ENCODE measurements at places on chromosomes 2 and 18.

GRCh38 chr2:120383631-120384340 is 37.9 kb downstream of the INHBB start:
- no peak for DNase-seq

- no peak for DNase-seq
Measured at GRCh38 chr18:79823120-79823519, 25.4 kb downstream of the KCNG2 start.

- DNase-seq = no peak
Measured at GRCh38 chr2:180705551-180705950, 274.9 kb upstream of the UBE2E3 start.

DNA sequence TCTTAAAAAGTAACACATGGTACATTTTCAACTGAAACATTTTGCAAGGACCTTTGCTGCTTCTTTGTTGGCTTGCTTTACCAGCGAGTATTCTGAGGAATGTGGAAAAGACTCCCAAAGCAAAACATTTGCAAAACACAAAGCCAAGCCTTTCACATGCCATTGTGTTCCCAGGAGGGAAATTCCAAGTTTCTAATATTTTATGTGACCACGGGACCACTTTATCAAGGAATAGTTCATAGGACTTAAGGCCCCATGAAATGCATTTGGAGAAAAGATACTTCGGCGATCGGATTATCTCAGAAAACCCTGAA is 26.2 kb downstream of the CYP27C1 start:
- DNase-seq = no peak

GRCh38 chr18:58183226-58183625 is 139.2 kb downstream of the NEDD4L start:
- no peak for DNase-seq

GRCh38 chr2:38016219-38016618 is 59.7 kb downstream of the CYP1B1 start:
- no peak for DNase-seq

DNA sequence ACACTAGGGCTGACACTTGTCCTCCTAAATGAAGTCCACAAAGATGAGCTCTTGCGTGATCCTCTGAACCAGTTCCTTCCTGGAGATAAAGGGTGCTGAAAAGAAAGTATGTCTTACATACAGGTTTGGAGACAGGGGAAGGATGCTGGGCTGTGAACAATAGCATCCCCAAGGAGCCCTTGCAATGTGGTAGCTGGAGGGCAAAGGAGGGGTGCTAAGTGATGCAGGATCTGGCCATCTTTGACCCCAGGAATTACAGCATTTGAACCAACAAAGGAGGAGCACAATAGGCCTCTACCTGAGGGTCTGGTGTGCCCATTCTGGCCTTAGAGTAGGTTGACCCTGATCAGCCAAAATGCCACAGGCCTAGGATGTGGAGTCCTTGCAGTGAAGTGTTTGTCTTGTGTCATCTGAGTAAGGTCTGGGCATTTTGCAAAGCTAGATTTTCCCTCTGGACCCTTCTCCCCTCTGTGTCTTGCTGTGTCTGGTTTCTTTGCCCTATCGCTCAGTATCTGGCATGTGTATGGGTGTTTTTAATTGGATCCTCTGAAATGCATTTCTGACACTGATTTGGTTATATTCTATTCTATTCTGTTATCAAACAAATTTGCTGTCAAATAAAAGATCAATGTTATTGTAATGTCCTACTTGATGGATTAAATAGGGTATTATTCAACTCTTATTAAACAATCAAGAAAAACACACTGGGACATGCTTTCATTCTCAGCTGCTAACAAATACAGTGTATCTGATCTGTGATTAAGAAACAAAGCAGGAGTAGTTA is 364.8 kb upstream of the MEIS1 start:
- no peak for DNase-seq

GRCh38 chr2:120528051-120528692 is 182.2 kb downstream of the INHBB start:
- no peak for DNase-seq

GRCh38 chr2:45137966-45138695 is 128.9 kb upstream of the SIX2 start:
- no peak for DNase-seq

GRCh38 chr18:61854578-61855448 is 38.0 kb downstream of the RNF152 start:
- DNase-seq = no peak

DNA sequence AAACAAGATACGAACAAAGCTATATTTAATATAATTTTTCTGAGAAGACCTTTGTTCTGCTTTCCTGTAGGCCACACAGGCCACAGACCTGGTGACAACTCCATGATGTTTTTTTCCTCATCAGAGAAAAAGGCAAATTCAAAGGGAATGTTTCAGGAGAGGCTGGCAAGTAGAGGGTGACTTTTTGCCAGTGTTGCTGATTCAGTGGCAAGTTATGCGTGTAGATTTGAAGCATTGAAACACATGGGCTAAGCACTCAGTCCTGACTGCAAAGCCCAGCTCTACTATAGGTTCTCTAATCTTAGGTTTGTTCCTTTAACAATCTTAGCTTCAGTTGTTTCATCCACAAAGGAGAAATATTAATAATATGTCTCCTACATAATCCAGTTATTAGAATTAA is 499.8 kb downstream of the SUCLG1 start:
- DNase-seq = no peak

- DNase-seq = no peak
Measured at GRCh38 chr18:23617412-23618014, 31.2 kb upstream of the NPC1 start.

DNA sequence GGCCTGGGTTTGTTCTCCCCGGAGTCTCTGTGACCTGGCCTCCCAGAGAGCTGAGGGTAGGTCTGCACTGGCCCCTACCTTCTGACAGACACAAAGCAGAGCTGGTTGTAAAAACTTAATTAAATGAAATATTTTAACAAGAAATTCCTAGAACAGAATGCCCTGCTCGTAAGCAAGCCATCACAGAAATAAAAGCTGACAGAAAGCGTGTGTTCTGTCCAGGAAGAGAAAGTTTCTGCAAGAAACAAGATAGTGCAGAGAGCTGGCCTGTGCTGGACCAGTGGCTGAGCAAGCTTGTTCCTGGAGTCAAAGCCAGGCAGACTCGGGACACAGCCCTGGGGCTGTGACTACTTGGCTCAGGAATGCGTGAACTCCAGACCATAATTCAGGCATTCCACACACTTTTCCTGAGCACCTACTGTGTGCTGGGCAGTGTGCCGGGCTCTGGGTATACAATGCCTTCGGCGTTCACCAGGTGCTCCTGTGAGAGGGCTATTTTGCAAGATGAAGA is 51.6 kb downstream of the APOB start:
- no peak for DNase-seq

Data from esophagus squamous epithelium (tissue), 5 donors.